ENCODE measurements at places on chromosomes 7 and 10.

DNA sequence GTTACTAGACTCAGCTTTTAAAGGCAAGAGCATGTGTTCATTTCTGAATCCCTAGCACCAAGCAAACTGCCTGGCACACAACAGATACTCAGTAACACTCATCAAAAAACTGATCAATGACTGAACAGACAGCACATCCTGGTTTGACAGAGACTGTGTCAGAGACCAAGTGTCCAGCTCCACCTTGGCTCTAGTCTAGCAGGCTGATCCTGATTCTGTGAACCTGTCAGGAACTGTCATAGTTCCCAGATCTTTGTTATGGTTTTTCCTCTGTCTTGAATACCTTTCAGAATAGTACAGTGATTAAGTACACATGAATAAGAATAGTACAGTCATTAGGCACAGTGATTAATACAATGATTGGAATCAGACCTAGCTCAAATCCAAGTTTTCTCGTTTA, 53.0 kb downstream of the TPK1 start:
- ATAC-seq, result no peak

GRCh38 chr7:115153769-115154477, 232.0 kb downstream of the MDFIC start:
- no peak for ATAC-seq

DNA sequence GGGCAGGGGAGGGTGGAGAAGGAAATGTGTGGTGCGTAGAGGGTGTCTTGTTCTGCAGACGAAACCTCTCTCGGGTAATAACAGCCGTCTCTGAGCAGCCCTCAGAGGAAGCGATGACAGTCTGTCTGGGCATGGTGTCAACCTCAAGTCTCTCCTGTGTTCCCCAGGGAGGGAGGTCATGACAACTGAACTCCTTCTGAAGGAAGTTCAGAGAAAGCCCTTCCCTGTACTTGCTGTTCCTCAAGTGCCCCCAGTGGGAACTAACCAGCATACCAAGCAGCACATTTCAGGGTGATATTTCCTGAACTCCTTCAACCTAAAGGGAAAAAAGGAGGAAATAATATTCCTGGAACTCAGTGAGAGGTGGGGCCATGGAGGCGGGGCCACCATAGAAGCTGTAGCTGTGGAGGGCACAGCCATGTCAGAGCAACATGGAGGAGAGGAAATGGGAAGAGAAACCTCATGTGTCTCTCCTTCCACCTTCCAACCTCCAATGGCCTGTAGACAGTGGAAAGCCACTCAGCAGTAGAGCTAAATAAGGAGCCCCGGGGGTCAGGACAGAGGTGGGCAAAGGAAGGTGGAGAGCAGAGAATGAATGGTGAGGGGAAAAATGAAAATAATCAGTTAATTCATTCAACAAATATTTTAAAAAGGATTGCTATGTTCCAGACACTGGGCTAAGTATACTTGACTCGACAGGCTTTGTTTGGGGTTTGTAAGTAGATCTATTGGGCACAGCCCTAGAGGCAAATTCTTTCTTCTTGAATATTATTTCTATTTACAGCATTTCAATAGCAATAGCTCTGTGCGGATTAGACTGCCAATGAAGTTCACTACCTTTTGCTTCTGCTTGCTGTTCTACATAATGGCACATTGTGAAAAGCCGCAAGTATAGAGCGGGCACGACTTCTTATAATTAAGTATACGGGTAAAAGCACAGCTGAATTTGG, 61.0 kb upstream of the AOAH start:
- ATAC-seq, result no peak

GRCh38 chr7:13904689-13905088, 84.8 kb downstream of the ETV1 start:
- peak; percentile 92 for ATAC-seq

- ATAC-seq, result no peak
Measured at GRCh38 chr10:81179805-81180452, 642.2 kb downstream of the SH2D4B start.

DNA sequence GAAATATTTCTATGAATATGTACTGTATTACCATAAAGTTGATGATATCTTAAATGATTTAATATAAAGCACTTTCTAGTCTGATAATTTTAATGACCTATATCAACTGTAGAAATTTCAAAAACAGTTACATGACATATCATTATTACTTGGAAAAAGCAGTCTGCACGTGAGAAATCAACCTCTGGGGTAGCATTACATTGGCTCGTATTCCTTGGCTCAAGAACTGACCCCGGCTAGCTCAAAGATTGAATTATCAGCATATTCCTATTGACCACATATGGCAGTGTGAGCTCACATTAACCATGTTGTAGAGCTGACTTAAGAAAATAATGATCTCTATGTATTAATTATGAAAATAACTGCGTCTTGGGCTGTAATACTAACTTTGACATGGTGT, 139.3 kb downstream of the PTN start:
- no peak for ATAC-seq

- no peak for ATAC-seq
Measured at GRCh38 chr10:66162560-66163143, 763.2 kb upstream of the LRRTM3 start.

DNA sequence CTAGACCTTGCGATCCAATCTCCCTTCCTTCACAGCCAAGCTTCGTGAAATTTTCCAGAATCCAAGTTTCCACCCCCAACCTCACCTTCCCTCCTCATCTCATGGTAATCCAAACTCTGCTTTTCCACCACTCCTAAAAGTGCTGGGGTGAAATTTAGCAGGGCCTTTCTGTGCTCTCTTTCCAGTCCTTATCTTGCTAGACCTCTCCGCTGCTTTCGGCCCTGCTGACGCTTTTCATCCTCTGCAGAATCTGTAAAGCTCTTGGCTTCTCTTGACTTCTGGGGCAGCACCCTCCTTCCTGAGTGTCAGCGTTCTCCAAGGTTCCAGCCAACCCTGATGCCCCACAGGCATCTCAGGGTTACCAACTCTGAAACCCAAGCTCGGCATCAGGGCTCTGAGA, 7.7 kb downstream of the PLAC9 start:
- ATAC-seq, result no peak

DNA sequence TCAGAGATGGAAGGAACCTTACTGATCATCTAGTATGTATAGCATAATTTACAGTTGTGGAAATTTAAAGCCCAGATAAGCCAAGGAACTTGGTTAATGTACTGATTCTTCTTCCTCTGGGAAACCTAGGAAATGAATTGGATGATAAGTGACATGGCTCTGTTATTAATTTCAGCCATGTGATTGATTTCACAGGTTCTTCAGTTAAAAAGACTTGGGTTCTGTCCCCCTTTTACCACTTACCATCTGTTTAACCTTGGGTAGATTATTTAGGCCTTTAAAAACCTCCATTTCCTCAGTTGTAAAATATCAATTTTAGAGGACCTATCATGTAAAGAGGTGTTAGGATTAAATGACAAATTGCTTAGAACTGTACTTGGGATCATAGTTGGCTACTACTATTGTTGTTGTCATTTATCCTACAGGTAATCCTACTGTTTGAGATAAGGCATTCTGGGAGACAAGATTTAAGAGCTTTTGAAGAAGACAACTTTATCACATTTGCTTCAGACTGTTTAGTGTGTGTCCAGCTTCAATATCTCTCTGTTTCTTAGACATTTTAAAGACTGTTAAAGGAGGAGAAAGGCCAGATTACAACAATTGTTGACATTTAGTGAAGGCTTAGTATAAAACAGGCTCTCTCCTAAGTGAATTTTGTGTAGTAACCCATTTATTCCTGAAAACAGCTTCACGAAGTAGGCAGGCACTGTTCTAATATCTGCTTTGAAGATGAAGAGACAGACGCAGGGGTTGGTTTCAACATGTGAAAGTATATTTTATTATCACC, 997.1 kb upstream of the C7orf33 start:
- ATAC-seq, result no peak

GRCh38 chr10:122647383-122647968, 52.2 kb downstream of the C10orf120 start:
- ATAC-seq, result no peak

GRCh38 chr10:3411044-3411443, 238.5 kb upstream of the PITRM1 start:
- no peak for ATAC-seq

- ATAC-seq, result peak; percentile 97
Measured at GRCh38 chr10:93458821-93459257, 23.3 kb downstream of the MYOF start.

- ATAC-seq, result peak; percentile 87
Measured at GRCh38 chr10:21315645-21316220, 209.7 kb downstream of the SKIDA1 start.

GRCh38 chr7:8217200-8218068, 44.5 kb downstream of the ICA1 start:
- peak; percentile 81 for ATAC-seq

- peak; percentile 27 for ATAC-seq
Measured at GRCh38 chr7:30771880-30772425, 736 bp downstream of the MINDY4 start.

- ATAC-seq, result no peak
Measured at GRCh38 chr10:31683682-31684081, 244.9 kb downstream of the ARHGAP12 start.

- ATAC-seq, result no peak
Measured at GRCh38 chr10:17247210-17247609, 19.2 kb downstream of the VIM start.

DNA sequence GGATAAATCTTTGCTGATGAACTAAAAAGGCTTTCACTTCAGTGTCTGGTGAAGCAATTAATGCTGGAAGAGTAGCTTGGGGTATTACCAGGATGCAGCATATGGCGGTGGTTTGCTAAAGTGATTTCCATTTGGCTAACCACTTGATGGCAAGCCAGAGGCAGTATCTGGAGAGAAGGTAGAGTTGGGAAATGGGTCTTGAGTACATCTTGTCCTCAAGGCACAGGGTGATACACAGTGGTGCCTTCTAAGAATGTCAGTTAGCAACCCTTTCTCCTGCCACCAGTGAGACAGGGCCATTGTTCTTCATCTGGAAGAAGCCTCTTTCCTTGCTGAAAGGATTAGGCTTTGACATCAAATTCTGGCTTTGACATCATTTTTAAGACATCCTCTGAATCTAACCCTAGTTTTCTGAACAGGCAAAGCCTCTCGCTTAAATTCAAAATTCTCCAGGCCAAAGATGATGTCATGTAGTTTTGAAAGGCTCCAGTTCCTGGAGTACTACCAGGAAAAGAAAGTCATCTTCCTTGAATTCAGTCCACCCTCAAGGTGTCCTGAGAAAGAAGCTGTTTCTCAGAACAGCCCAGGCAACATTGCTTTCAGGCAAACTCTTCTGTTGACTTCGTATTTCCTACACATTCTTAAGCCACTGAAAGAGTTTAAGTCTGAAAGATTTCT, 162.4 kb downstream of the ARID5B start:
- ATAC-seq, result no peak

GRCh38 chr7:701086-701671, 25.3 kb upstream of the DNAAF5 start:
- ATAC-seq, result no peak

All from SK-N-SH treated with all-trans-retinoic acid at 6 μM for 48 hours (cell line).